ENCODE measurements at places on chromosomes 12 and 14.

- no peak for DNase-seq
These were observed 5.6 kb downstream of the TNFRSF1A start for GRCh38 chr12:6336079-6336888.

DNA sequence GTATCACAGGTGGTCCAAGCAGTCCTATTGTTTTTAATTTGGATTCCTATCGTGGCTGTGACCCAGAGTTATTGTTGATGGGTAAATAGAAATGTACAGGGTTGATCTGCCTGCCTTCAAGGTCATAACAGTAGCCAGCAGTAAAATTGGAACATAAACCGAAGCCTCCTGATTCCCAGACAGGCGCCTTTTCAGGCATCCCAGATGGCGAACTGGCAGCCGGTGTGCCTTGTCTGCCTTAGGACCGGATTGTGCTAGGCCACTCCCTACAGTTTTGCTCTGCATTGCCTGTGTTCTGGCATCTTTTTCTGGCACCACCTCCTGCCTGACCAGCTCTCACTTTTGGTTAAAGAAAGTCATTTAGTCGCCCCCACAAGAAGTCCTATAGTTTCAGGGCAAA, 22.2 kb downstream of the TMEM117 start:
- DNase-seq = no peak

GRCh38 chr14:55963295-55963694, 154.9 kb upstream of the PELI2 start:
- DNase-seq = no peak

GRCh38 chr12:34399631-34400410, 377.5 kb downstream of the ALG10 start:
- no peak for DNase-seq

- DNase-seq = no peak
These were observed 189.2 kb upstream of the MGAT4C start for GRCh38 chr12:86445356-86445755.

DNA sequence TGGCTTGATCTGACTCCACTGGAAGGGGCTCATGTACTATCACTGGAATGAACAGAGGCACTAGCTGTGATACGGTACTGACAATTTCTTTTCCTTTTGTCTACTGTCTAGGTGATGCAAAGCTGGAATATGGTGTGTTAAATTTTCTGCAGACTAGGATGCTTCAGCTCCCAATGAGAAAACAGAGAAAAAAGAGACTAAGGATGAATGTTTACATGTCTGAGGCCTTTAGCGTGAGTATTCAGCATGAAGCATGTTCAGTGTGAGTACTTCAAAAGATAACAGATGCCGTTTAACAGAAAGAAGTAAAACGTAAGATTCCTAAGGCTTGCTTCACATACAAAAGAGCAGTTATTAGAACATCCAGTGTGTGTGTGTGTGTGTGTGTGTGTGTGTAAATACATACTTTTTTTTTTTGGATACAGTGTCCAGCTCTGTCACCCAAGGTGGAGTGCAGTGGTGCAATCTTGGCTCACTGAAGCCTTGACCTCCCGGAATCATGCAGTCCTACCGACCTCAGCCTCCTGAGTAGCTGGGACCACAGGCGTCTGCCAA, 92.3 kb upstream of the FERMT2 start:
- DNase-seq = no peak

DNA sequence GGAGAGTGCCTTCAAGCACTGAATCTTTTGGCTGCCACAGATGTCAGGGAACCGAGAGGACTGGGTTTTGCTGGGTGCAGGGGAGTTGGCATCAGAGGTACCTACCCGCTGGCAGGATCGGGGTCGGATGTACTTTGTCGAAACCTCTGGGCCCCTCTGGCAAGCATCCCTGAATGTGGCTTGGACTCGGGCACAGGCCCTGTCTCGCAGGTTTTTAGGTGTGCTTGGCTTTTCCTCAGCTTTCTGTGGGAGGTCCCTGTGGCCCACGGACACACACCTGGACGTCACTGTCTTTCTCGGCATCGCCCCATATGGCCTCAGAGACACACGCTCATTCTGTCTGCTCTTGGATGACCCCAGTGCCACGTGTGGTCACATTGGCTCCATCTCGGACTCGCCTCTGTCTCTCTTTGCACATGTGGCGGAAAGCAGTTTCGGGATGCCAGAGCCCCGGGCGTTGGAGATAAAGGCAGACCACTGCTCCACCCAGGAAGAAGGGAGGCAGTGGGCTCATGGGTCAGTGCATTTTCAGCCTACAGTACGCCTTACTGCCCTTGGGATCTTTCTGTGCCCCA, 769.6 kb upstream of the ALG10B start:
- no peak for DNase-seq

GRCh38 chr12:62532333-62532732, 65.7 kb downstream of the MON2 start:
- DNase-seq = no peak

DNA sequence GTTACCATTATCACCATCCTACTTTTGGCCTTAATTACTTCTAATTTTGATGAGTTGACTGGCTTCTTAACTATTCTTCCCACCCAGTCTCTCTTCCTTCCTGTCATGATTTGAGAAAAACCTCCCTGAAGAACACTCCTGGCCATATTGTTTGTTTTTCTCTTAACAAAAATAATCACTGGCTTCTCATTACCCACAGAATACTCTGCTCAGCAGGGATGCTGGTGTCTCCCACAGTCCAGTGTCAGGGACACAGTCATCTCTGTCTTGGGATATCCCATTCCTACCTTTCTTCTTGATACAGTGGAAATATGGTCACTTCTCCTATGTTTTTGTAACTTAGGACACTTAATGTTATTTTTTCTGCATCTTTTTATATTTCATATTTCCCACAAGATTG, 103.7 kb downstream of the SRGAP1 start:
- DNase-seq = no peak

- DNase-seq = no peak
These were observed 1.7 kb downstream of the HSPA2 start for GRCh38 chr14:64541972-64542835.

GRCh38 chr12:131035245-131035681, 81.6 kb downstream of the ADGRD1 start:
- no peak for DNase-seq

GRCh38 chr14:34168656-34169055, 217.8 kb upstream of the EGLN3 start:
- DNase-seq = no peak

DNA sequence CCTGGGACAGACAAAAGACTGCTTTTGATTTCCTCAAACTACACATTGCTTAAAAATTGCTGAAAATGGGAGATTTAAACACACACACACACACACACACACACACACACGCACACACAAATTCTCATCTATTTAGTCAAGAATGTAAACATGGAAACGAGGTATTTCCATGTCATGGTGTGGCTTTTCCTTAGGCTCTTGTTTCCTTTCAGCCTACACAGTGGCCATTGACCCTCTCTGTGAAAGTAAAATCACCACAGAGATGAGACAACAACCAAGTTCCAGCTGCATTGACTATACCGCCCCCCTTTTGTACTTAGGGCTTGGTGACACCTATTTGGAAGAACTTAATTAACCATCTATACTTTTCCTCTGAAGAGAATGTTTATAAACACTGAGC, 41.9 kb downstream of the TTC8 start:
- no peak for DNase-seq

DNA sequence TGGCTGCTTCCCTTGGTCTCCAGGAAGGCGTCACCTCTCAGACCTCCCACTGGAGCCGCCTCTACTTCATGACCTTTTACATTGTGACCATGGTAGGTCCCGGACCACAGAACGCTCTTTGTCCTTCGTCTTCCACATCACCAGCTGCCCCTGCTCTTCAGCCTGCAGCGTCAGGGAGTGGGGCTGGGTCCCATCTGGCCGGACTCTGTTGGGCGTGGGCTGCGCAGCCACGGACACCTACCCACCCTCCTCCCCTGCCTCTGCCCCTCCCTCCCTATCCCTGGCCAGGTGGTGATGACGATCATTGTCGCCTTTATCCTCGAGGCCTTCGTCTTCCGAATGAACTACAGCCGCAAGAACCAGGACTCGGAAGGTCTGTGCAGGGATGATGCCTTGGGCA, 43.3 kb downstream of the SLC8B1 start:
- no peak for DNase-seq

DNA sequence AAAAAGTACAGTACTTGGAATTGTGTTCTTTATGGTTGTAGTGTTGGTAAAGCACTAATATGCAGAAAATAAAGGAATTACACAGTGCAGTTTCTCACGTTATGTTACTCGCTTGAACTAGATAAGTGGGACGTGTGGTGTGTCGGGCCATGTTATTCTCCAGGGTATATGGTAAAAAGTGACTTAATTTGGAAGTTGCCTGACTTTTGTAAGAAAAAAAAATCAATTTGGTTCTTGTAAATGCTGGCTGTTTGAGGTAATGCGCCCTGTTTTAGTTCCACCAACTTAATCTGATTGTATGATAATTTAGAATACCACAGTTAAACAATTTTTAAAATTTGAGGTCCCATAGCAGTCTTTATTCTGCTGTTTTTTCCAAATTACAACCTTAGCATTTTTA, 4.1 kb downstream of the ARF6 start:
- DNase-seq = no peak

DNA sequence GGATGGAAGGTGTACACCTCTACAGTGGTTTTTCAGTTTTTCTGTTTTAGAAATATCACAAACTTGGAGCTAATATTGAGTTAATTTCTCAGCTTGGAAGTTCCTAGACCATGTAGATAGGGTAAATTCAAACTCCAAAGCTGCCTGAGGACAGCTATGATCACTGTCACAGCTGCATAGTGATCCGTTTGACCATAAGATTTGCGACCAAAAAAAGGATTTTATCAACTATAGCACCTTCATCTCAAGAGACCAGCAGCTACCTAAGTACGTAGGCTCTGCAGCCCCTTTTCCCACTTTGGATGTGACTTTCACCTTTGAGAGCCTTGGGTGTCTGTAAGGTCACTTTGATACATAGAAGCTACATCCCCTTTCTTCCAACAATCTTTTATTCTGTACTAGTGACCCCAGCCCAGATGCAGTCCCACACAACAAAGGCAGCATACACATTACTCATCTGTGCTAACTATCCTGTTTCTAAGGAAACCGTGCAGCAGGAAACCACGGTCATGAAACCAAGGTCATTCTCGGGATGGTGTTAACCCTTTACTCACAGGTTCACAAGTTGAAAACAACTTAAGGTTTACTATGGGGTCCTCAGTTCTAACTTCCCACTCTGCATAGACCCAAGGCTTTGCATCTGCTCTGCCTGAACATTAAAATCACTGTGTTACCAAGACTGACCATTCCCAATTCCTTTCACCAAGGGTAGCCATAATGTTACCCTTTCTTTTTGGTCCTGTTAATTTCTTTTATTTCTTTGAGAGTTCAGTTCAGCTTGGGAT, 75.4 kb downstream of the IFT81 start:
- DNase-seq = no peak

DNA sequence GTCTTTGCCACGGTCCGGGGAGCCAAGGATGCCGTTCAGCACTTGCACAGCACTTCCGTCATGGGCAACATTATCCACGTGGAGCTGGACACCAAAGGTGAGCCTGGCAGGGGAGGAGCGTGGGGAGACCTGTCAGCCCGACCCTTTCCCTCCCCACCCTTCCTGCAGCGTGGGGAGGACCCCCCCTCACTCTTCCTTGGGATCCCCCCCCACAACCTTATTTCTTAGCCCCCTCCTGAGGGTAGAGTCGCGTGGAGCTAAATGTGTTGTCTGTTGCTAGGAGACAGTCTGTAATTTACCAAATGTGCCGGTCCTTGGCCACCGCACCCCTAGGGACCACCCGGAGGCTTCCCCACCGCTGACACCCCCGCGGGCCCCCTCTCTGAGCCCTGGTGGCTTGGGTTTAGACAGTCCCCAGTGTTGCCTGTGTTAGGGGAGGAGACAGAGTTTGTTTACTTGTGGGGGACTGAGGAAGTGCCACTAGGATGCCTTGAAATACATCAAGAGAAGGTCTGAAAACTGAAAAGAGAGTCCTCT, 2.3 kb downstream of the SETD1B start:
- DNase-seq = no peak

DNA sequence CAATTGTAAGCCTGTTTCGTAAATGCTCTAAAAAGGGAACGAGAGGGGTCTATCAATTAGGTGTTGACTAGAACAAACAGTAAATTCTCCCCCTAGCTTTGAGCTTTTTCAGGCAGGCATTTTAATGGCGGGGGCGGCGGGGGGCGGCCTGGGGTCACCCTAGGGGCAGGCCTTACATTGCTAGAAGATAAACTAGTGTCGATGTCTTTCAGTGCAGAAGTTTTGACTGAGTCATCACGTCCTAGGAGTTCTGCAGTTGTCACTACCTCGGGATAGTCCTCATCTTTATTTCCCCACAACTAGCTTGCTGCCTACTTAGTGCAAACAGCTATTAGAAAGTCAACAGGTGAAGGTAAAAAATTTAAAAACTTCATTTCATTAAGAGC, 1.6 kb downstream of the ATP6V1D start:
- DNase-seq = no peak

- DNase-seq = no peak
These were observed 38.9 kb downstream of the SFSWAP start for GRCh38 chr12:131749618-131750315.

GRCh38 chr12:46127656-46128055, 137.3 kb upstream of the SCAF11 start:
- DNase-seq = no peak

DNA sequence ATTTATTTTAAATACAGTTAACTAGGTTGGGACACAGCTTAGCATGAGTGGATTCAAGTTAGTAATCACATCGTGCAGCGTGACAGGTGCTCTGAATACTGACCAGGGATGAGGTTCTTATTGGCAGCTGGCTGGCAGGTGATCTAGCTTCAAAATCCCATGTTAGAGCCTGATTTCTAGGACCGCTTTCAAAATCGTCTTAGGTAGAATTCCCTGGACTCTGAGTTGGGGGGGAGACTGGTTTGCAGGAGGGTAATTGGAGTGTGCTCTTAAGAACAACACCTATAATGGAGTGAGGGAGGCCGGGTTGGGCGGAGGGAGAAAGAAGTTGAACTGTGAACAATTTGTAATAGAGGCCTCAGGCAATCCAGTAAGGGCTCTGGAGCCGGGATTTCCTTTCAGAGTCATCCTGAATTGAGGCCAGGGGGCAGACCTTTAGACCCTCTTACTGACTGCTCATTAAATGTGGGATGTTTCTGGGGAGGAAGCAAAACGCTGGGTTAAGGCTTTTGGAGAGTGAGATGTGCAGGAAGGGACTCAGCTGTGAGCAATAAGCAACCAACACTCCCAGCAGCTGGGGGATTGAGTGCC, 874 bp upstream of the YARS2 start:
- no peak for DNase-seq

GRCh38 chr14:33040372-33041140, 101.9 kb downstream of the NPAS3 start:
- no peak for DNase-seq

GRCh38 chr12:107545737-107546353, 139.8 kb upstream of the PWP1 start:
- DNase-seq = no peak

DNA sequence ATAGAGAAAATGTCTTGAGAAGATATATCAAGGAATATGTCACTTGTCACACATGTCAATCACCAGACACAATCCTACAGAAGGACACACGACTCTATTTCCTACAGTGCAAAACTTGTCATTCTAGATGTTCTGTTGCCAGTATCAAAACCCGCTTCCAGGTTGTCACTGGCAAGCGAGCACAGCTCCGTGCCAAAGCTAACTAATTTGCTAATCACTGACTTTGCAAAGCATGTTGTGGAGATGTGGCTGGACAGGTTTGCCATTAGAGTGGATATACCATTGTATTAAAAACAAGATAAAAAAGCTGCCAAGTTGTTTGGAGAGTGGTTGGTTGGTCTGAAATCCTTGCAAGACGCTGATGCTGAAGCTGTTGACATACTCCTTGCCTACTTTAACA, 7.9 kb upstream of the SGPP1 start:
- no peak for DNase-seq

All from T follicular helper cell (primary cell).